ENCODE measurements at places on chromosomes 6 and 20. TPM values are rescaled to one million over a fixed set of nuclear protein-coding genes. Genes with fewer than 3 reads are reported as not detected.

GRCh38 chr20:25054995-25055629, 2.8 kb downstream of the ACSS1 start:
- H3K36me3 ChIP-seq: no peaks in the 10 kb centered on the region
- no peaks in the 10 kb centered on the region for H3K27me3 ChIP-seq
- peaks cover 75% of the 10 kb centered on the region for H3K4me1 ChIP-seq
- no peak overlapping the region for H3K27ac ChIP-seq
- DNase-seq: no peak

DNA sequence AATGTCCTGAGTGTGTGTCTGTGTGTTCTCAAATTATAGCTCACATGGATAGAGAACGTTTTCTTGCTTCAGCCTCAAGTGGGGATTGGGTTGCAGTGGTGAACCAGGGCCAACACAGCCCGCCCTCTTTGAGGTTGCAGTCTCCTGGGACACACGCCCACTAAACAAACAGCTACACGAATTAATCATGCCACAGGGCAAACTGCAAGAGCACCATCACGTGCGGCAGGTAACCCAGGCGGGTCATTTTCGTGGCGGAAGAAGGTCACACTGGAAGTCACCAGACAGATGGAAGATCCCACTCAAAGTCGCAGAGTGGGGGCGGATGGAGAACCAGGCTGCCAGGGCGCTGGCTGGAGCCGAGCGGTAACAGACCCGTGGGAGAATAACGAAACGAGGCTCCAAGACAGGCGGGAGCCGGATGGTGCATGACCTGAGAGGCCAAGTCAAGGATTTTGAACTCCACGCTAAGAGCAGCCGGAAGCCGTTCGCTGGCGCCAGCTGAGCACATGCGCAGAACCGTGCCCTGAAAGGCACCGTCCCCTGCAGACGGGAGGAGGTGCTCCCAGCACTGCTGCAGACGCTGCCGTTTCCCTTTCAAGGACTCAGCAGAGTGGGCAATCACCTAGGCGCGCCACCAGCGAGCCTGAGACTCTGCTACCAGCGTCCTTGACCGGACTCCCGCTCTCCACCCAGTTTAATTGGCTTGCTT, 10.7 kb downstream of the DLL1 start:
- no peaks in the 10 kb centered on the region for H3K36me3 ChIP-seq
- peak overlapping the region; percentile 31 for H3K27ac ChIP-seq
- H3K4me1 ChIP-seq: peaks cover 18% of the 10 kb centered on the region
- no peaks in the 10 kb centered on the region for H3K27me3 ChIP-seq

DNA sequence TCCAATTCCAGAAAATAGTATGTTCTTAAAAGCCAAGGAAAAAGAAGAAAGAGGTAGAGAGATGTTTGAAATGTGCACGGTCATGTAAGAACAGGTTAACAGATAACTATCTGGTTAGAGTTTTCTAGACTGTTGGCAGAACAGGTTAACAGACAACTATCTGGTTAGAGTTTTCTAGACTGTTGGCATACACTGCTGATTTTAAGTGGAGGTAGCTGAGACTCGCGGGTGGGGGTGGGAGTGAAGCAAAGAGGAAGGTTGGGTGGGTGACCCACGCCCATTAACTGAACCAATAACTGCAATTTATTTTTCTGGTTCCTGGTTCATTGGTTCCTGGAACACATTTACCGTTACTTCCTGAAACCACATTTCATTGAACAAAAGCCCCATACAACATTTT, 157.5 kb downstream of the ELOVL4 start:
- no peak overlapping the region for H3K4me3 ChIP-seq
- H3K27ac ChIP-seq: no peak overlapping the region
- no peak for DNase-seq
- no peaks in the 10 kb centered on the region for H3K27me3 ChIP-seq
- H3K4me1 ChIP-seq: no peaks in the 10 kb centered on the region

DNA sequence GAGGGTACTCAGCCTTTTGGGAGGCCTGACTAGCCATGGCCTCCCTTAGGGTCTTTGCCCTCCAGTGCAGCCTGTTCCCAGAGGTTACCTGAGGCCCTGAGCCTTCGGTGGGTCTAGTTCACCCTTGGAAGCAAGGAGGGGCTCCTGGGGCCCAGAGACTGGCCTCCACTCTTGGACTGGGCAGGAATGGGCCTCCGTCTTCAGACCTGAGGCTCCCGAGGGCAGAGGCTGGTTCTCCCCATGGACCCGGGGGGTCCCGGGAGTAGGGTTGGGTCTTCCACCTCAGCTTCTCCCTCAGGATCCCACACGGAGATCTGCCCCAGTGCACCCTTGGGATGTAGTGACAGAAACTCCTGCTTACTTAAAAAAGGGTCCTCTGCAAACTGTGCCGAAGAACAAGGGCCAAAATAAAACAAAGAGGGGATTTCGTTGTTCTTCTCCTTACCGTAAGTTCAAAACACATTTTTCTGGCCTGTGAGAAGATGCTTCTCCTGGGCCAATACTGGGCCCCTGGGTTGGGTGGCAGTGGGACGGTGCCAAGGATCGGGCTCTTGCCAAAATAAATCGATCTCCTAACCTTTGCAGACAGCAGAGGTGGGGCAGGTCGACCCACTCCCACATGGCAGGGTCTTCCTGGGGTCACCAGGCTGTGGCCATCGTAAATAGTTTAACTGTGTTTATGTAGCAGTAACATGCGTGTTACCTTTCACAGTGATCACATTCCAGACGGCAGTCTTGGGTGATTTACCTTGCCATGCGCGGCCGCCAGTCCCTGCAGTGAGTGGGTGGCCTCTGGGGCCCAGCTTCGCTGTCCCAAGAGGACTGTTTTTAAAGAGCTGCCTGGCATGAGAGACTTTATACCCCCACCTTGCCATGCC, 151.8 kb downstream of the VEGFA start:
- peaks cover 15% of the 10 kb centered on the region for H3K4me1 ChIP-seq
- no peaks in the 10 kb centered on the region for H3K36me3 ChIP-seq
- no peak overlapping the region for H3K4me3 ChIP-seq
- no peak for DNase-seq

SLC26A8 gene
- polyA plus RNA-seq: 0.01 TPM

- H3K4me3 ChIP-seq: no peak overlapping the region
- no peak for DNase-seq
These were observed 40.4 kb downstream of the SYNJ2 start for GRCh38 chr6:158021814-158022748.

GRCh38 chr6:125843593-125843992, 52.8 kb downstream of the NCOA7 start:
- H3K4me1 ChIP-seq: no peaks in the 10 kb centered on the region
- no peaks in the 10 kb centered on the region for H3K27me3 ChIP-seq
- no peaks in the 10 kb centered on the region for H3K36me3 ChIP-seq
- no peak for DNase-seq
- H3K27ac ChIP-seq: no peak overlapping the region
